Lower leg skin (tissue), 4 donors: ENCODE measurements at places on chromosomes 5 and 9. TPM values are rescaled to one million over a fixed set of nuclear protein-coding genes. Genes with fewer than 3 reads are reported as not detected.

DNA sequence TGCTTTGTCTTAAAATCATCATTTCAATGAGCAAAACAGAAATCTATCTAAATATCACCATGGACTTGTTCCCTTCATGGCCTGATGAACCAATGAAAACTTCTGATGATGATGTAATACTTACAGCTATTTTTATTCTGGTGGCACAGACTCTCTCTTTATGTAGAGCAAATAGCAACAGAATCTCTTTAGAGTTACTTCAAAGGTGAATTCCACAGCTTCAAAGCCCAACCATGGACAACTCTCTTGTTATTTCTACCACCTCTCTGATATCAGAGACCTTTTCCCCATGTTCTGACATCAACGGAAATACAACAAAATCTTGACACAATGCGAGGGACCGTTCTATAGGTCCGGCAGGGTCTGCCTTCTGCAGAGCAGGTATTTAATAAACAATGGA is 70.1 kb downstream of the RETREG1 start:
- DNase-seq, result no peak

GRCh38 chr5:98840946-98841345 is 67.5 kb downstream of the RGMB start:
- no peak for DNase-seq

The CAMK4 gene
- 0.72 TPM for total RNA-seq

The LCN15 gene
- not detected for total RNA-seq

The MED10 gene
- total RNA-seq, result 22.7 TPM
